RPMI8226 (cell line): ENCODE measurements at places on chromosomes 2 and 18.

- no peak for DNase-seq
Observed at GRCh38 chr2:169225233-169225750, 137.0 kb downstream of the LRP2 start.

DNA sequence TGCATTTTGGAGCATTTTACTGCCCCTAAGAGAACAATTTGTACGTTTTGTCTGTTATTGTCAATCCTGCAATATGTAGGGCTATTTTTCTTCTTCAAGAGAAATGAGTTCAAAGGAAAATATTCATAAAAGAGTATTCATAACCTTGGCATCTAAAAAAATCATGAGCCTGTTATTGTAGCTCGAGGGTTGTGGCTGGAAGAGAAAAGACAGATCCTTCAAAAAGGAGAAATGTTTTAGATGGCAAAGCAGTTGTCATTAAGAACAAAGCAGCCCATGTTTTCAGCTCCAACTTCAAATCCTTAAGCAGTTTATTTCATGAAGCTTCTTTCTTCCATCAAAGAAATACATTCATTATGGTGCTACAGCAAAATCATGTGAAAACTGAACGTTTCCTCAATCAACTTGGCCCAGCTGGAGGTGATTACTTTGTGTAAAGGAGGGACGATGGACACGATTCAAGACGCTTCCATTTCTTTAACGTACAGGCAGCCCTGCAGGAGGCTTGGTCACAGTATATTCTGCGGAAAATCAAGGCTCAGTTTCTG is 31.4 kb downstream of the QPCT start:
- DNase-seq: peak; percentile 50

DNA sequence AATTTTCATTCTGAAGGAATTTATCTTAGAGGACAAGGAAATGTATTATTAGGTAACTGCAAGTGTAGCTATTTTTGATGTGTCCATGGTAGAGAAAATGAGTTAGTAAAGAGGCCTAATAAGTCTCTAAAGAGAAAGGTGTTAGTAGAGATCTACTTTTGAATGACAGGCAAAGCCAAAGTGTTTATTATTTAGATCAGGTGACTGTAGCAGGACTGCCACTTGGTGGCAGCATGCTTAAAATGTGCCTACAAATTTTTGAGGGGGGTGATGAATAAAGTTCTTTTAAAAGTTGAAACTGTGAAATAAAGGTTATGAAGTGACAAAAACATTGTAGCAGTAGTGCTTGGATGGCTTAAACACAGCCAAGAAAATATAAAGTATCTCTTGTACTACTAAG is 421.5 kb upstream of the MEIS1 start:
- DNase-seq: peak; percentile 29

- no peak for DNase-seq
Observed at GRCh38 chr2:71476495-71476894, 23.1 kb downstream of the DYSF start.

- DNase-seq: no peak
Observed at GRCh38 chr2:159933040-159933726, 129.2 kb downstream of the PLA2R1 start.

DNA sequence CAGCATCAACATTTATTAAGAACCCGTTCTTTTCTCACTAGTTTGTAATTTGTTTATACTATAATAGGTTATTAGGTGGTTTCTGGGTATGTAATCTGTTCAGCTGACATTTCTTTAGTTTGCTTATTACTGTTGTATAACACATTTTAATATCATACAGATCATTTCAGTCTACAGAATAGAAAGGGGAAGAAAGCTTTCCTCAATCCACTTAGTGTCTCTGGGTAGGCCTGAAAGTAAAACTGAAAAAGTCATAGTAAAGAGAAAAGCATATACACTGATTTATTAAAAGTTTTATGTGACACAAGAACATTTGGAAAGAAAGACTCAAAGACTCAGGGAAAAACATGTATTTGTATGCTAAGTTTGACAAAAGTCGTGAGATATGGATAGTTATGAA is 16.8 kb upstream of the KCNJ3 start:
- DNase-seq: no peak

- DNase-seq: no peak
Observed at GRCh38 chr2:3065928-3066327, 311.7 kb downstream of the EIPR1 start.

DNA sequence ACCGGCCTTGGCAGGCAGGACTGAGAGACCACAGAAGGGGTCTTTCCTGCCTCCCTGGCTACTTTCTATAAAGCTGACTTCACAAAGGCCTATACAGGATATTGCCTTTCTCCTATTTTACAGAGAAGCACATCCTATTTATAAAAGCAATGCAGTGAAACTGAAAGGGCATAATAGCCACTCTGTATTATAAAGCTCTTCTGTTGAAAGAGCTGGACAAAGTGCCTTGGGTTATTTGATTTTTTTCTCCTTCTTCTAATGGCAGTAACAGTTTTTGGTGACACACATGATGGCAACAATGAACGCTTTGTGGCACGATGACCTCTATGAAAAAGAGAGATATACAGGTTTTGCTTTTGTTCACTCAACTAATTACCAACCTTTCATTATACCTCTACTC is 281.1 kb downstream of the ZNF516 start:
- no peak for DNase-seq

GRCh38 chr2:173898996-173899395 is 66.2 kb downstream of the SP3 start:
- no peak for DNase-seq

DNA sequence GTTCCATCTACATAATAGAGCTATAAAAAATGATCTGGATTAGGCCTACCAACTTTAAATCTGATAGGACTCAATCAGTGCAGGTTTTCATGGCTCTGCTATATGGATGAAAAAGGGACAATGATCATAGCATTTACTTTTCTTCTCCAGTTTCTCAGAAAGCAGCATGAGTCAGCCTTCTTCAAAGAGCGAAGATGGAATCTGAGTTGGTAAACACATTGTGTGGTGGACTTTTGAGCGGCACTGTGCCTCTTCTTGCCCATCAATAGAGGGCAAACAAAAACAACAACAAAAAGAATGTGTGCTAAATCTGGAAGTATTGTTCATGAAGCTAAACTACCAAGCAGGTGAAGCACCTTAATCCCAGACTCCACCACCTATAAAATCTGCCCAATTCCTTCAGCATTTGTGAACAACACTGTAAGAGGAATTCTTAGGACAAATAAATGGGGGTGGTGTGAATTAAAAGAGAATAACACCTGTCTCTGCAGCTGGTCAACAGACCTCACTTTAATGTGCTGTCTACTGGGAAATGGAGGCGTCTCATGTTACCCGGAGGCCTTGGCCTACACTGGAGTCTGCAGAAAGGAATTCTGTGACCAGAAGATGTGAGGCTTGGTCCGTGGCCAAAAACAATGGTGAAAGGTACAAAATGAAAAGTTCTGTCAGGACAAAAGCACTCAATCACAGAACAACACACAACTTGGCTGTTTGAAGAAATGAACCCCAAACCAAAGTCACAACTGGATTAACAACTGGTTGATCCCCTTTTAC is 609.0 kb downstream of the IRS1 start:
- DNase-seq: no peak

- DNase-seq: no peak
Observed at GRCh38 chr18:7786569-7786968, 219.5 kb downstream of the PTPRM start.

DNA sequence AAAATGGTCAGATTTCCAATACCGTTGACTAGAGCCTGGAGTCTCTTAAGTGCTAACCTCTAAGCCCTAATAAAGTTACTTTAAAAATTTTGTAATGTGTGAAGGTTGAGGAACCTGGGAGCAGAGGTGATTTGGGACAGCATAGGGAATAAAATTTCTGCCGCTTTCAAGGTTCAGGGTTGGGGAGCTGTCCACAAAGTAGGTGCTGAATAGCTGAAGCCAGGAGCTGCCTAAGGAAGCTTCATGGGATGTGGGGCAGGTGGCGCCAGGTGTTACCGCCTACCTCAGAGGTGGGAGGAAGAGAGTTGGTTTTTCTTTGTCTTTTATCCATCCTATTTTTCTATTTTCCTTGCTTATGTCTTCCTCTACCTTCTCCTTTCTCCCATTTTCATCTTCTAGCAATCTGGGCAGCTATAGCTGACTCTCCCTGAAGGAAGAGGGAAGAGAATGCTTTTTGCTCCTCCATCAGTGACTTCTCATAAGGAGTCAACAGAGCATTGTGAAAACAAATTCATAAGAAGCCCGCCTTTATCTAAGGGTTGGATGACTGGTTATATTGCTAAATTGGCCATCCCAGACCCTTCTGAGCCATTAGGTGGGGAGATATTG is 178.7 kb downstream of the CLIP4 start:
- DNase-seq: peak; percentile 49

- no peak for DNase-seq
Observed at GRCh38 chr2:215107216-215108056, 31.0 kb downstream of the ABCA12 start.

- DNase-seq: peak; percentile 87
Observed at GRCh38 chr2:119647440-119648169, 31.4 kb upstream of the TMEM177 start.

DNA sequence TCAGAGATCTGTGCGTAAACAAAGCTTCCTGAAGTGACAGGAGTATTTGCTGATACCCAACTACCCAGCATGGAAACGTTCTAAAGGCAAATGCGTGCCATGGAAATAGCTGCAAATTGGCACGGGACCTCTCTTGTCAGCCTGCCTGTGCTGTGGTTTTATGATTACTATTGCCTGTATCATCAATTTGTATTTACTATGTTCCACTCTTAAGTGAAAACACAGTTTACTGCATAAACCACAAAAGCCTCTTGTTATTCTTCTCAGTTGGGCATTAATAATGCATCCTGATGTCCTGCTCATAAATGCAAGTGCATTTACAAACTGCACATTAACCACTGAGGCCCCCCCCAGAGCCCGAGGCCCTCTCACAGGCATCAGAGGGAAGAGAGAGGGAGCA is 196.6 kb upstream of the SLC35G4 start:
- no peak for DNase-seq

- no peak for DNase-seq
Observed at GRCh38 chr2:43486603-43487002, 109.2 kb downstream of the THADA start.

DNA sequence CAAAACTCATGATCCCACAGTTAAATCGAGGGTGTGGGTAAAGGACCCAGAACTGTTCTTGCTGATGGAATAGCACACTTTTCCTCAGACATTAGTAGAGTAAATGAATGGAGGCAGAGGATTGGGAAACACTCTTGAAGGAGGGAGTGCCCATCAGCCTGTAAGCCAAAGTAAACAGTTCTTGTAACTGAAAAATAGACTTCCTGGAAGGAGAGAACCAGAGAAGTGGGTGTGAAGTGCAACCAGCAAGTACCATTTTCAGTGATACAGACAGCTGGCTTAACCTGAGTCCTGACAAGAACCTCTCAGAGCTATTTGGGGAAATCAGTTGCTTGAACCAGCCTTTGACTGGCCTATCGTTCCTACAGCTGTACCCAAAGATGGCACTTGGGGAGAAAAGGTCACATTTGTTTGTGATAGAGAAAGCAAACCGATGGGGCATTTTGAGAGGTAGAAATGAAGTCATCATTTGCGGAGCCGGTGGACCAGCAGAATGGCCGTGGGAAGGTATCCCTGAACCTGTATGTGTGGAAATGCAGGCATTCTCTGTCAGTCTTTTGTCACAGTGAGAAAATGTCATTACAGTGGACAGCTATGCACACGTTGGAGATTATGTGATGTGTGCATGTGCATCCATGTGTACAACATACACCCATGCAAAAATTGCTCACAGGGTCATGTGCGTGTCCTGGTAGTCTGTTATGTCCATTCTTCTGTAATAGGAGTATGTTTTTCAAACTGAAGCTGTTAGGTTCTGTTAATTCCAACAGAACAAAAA is 17.8 kb downstream of the CRIM1 start:
- DNase-seq: no peak

GRCh38 chr2:172305066-172305465 is 122.3 kb upstream of the ITGA6 start:
- DNase-seq: no peak

GRCh38 chr18:37385846-37386778 is 179.5 kb downstream of the CELF4 start:
- peak; percentile 60 for DNase-seq

GRCh38 chr2:82234283-82234874 is 1929.8 kb upstream of the LRRTM1 start:
- no peak for DNase-seq

- DNase-seq: no peak
Observed at GRCh38 chr2:134152045-134153010, 101.5 kb upstream of the MGAT5 start.

DNA sequence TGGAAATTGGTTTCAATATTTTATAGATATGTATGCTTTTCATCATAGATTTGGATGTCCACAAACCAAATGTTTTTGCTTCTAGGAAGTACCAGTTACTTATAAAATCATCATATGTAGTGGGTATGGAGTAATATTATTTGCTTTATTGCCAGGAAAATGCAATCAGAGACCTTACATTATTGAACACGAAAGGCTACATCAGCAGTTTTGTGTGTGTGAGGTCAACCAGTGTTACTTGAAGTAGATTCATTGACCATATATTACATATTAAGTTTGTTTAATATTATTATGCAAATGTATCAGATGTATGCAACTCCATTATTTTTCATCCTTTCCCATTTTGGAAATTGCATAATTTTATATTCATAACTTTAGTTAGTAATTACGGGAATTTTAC is 219.1 kb upstream of the MMADHC start:
- no peak for DNase-seq

DNA sequence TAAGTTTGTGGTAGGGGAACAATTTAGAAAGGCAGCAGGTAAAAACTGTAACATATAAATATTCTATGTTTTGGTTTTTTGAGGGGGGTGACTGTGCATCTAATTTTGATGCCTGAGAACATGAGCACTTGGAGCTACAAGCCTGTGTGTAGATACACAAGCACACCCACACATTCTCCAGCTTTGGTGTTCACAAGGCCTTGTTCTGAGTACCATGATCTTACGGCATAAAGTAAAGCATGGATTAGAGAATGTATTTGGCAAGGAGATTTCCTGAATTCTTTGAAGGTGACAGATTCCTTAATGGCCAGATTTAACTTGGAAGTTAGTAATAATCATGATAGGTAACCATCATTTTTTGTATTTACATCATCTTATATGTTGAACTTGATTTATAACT is 42.7 kb downstream of the MAP3K20 start:
- DNase-seq: no peak

DNA sequence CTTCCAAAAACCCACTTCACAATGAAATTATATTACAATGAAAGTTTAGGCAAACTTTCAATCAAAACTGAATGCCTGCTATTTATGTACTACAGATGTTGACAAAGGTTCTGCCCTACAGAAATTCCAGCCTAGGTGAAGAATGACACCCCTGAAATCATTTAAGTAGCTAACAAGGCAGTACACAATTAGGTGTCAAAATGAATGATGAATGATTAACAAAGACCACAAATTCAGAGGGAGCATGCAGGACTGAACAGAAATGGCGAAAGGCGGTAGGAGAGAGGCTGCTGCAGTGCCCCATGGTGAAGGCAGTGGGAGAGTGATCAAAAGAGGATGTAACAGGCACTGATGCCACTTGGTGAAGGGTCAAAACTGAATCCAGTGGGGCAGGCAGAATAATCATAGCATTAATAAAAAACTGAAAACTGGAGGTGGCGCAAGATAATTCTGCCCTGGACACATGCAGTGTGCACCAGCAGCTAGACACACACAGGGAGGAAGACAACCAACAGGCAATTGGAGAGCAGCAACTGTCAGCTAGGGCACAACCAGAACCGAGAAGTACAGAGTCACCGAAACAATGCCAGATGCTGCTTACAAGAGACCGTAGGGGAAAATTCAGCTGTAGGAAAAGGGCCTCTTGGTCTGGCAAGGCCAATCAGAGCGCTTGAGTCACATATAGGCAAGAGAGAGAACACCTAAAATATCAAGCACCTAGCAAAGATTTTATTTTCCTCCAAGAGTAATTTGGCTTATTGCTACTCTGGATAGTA is 4.5 kb downstream of the TMEM131 start:
- DNase-seq: no peak
